ENCODE measurements at places on chromosomes 7 and 10.

DNA sequence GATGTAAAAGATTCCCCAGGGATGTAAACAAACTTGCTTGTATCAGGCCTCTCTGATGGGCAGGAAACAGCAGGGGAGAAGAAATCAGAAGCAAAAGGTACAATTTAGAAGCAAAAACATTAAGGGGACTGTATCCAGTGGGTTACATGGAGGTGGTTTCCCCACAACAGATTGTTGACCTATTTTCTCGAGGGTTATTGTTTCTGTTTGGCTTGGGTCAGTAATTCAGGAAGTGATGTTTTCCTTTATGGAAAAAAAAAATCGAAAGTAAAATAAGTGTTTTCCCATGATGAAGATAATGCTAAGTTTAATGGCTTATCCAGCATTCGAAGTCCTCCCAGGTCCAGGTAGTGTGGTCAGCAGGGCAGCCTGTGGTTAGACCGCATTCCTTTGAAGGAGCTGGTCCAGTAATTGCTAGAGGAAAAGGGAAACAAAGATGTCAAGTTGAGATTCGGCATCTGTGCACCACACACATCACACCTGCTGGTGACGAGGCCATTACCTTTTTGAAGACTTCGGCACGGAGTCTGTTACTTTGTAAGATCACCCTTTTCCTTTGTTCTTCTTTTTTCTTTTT, 37.3 kb upstream of the ADAM12 start:
- H3K36me3 ChIP-seq = no peaks in the 10 kb centered on the region
- no peak overlapping the region for H3K4me3 ChIP-seq
- DNase-seq = no peak
- H3K27me3 ChIP-seq = no peaks in the 10 kb centered on the region
- no peaks in the 10 kb centered on the region for H3K4me1 ChIP-seq

- no peaks in the 10 kb centered on the region for H3K4me1 ChIP-seq
- H3K4me3 ChIP-seq = no peak overlapping the region
- no peak for DNase-seq
- no peaks in the 10 kb centered on the region for H3K27me3 ChIP-seq
- no peaks in the 10 kb centered on the region for H3K36me3 ChIP-seq
These were observed 195.0 kb downstream of the DNAJC1 start for GRCh38 chr10:21808550-21808949.

GRCh38 chr10:99758211-99758891, 24.1 kb upstream of the ABCC2 start:
- H3K27ac ChIP-seq = no peak overlapping the region
- DNase-seq = no peak
- H3K4me3 ChIP-seq = no peak overlapping the region
- H3K27me3 ChIP-seq = no peaks in the 10 kb centered on the region

GRCh38 chr7:101869901-101870290, 52.5 kb downstream of the CUX1 start:
- H3K4me3 ChIP-seq = no peak overlapping the region
- DNase-seq = no peak
- H3K4me1 ChIP-seq = no peaks in the 10 kb centered on the region
- H3K27ac ChIP-seq = no peak overlapping the region
- no peaks in the 10 kb centered on the region for H3K36me3 ChIP-seq
